ENCODE measurements at places on chromosomes 5 and 9. TPM values are rescaled to one million over a fixed set of nuclear protein-coding genes. Genes with fewer than 3 reads are reported as not detected.

The SPINK6 gene
- polyA plus RNA-seq: not detected

GRCh38 chr5:142006363-142007236, 6.2 kb downstream of the GNPDA1 start:
- DNase-seq: no peak

DNA sequence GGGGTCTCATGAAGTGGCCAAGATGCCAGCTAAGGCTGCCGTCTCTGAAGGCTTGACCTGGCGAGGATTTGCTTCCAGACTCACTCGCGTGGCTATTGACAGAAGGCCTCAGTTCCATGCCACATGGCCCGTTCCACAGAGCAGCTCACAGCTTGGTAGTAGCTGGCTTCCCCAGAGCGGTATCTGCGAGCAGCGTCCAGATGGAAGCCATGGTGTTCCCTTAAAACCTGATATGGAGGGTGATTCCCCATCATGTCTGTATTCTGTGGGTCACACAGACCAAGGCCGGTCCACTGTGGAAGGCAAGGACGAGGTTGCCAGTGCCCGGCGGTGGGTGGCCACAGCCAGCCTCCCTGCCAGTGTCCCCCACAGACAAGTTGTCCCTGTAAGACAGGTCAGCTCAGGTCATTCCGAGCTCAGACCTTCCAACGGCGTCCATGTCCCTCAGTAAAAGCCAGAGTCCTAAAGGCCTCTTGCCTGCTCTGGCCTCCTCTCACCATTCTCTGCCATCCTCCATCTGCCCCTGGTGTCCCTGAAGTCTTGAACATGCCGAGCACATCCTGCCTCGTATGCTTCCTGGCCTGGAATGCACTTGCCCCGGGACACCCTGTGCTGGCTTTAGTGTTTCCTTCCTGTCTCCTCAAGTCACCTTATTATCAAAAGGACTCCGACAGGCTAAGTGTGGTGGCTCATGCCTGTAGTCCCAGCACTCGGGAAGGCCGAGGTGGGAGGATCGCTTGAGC, 61.3 kb upstream of the LRRTM2 start:
- no peak for DNase-seq

GRCh38 chr5:28967848-28968247, 1929.5 kb upstream of the CDH9 start:
- DNase-seq: no peak

DNA sequence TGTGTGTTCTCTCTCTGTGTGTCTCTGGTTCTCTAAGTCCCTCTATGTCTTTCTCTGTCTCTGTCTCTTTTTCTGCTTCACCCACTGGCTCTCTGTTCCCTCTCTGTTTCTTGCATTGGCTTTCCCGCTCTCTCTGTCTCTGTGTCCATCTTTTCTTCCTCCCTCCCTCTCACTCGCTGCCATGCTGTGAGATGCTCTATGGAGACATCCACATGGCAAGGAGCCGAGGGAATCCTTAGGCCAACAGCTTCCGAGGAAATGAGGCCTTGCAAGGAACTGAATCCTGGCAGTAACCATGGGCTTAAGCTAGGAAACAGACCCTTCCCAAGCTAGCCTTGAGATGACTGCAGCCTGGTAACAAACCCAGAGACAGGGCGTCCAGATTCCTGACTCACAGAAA, 117.3 kb downstream of the BRINP1 start:
- no peak for DNase-seq

GRCh38 chr9:105173306-105173705, 71.1 kb upstream of the SLC44A1 start:
- no peak for DNase-seq

GRCh38 chr5:72543811-72544210, 36.6 kb upstream of the ZNF366 start:
- DNase-seq: no peak
